ENCODE measurements at places on chromosomes 12 and 14.

DNA sequence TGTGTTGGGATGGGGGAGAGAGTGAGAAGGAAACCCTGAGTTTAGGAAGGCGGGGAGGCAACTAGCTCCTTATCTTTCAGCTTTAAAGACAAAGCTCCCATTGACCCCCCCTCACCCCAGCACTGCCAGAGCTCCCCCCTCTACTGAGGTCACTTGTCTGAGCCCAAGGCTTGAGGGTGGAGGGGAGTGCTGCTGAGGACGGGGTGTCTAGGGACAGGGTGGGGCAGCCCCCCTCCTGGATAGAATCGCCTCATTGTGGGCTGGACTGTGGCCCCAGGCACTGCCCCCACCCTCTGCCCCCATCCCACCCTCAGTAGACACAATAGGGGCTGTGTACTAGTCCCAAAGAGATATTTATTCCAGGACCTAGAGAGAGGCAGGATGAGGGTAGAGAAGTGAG is 3.0 kb downstream of the ERBB3 start:
- DNase-seq, result no peak

GRCh38 chr12:42935756-42936155 is 346.2 kb upstream of the PRICKLE1 start:
- no peak for DNase-seq

DNA sequence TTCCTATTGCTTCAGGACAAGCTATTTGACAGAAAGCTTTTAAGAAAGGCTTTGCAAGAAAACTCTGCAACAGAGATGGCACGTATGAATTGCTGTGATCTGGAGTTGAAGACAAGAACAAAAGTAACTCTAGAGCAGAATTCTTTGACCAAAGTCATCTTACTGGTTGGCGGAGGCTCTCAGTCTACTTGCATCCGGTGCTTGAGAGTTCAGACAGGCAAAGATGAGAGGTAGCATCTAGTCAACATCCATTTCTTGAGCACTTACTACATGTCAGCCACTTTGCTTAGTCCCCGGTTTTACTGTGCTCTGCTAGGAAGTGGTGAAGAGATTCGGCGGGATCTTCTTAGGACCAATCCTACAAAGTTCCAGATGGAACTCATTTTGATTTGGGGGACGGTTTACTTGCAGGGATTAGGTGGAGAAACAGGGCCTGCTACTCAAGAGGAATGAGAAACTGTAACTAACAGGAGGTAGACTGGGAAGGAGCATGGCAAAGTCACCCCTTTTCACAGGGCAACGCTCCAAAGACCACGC is 404 bp upstream of the CCDC91 start:
- DNase-seq, result no peak

- DNase-seq, result no peak
Measured at GRCh38 chr12:89775063-89775985, 66.7 kb upstream of the ATP2B1 start.

DNA sequence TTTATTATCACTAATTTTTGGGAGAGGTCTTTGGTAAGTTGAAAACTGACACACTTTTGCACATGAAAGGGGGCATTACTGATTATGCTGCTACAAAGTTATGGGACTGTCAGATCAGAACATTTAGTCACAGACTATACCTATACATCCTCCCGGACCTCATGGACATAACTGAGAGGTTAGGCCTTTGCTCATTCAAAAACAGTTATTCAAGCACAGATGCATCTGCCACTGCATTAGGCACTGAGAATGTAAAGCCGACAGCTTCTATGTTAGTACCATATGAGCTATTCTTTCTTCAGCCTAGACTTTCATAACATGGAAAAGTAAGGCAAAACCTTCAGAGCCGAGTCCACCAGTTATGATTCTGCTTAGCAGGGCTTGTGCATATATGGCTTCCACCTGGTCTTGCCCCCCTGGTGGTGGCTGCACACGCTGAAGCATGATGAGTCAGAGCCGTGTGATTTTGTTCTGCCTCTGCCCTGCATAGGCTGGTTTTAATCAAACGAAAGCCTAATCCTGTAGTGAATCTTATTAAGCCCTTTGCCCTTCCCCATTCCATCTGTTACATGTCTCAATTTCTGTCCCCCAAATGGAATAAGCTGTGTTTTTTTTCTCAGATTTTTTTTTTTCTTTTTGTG is 21.8 kb upstream of the RNU6-8 start:
- DNase-seq, result no peak

DNA sequence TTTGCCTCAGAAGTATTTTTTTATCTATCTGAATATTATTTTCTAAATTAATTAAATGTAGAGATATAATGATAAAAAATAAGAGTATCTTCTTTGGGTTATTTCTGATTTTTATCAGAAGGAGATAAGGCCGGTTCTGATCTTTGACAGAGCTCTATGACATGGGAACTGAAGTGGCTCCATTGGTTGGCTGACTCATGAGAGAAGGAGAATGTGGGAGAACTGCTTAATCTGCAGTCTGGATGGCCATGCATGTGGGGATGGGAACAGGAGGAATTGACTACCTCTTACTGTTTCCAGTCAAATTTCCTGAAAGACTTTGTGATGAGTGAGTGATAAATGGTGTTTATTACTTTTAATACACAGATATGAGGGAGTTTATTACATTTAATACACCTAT is 155.8 kb upstream of the ATP2B1 start:
- no peak for DNase-seq

- DNase-seq, result no peak
Measured at GRCh38 chr14:80403036-80403435, 191.7 kb upstream of the DIO2 start.

- DNase-seq, result no peak
Measured at GRCh38 chr12:124457287-124458219, 109.9 kb downstream of the NCOR2 start.

- no peak for DNase-seq
Measured at GRCh38 chr12:90677552-90677951, 277.4 kb downstream of the CCER1 start.

- DNase-seq, result no peak
Measured at GRCh38 chr12:47942614-47943225, 20.7 kb upstream of the TMEM106C start.

DNA sequence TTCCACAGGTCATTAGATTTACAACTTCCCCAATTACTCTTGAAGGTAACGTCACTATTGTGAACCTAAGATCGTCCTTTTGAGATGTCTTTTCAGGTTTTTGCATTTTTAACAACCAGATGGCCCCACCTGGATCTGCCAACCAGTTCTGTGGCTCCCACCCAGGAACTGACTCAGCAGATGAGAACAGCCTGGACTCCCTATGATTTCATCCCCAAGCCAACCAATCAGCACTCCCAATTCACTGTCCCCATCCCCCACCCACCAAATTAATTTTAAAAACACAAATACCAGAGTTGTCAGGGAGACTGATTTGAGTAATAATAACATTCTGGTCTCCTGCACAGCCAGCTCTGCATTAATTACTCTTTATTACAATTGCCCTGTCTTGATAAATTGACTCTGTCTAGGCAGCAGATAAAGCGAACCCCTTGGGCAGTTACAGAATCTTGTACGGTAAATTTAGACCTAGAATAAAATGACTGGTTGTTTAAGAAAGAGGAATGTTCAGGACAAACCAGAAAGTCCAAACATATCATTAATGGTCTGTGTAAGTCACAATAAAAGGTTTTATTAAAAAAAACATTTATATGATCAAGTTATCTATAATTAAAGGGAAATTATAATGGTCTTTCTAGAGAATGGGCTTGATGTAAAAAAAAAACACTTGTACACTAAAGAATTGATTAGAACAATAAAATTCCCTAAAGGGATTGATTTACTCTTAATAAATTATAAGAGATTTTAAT is 55.8 kb downstream of the COX16 start:
- DNase-seq, result no peak

DNA sequence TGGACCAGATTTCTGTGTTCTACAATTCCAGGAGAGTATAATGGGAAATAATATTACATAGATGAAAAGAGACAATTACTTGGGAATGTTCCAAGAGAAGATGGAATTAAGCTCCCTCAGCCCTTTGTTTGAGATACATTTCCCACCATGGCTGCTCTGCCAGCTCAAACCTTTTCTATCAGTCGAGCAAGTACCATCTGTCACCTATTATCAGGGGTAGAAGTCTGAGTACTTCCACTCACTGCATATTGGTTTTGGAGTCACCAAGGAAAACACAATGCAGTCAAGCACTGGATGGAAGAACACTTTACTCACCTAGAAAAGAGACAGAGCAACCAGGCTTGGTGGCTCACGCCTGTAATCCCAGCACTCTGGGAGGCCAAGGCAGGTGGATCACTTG is 270.4 kb upstream of the FAR2 start:
- DNase-seq, result no peak

DNA sequence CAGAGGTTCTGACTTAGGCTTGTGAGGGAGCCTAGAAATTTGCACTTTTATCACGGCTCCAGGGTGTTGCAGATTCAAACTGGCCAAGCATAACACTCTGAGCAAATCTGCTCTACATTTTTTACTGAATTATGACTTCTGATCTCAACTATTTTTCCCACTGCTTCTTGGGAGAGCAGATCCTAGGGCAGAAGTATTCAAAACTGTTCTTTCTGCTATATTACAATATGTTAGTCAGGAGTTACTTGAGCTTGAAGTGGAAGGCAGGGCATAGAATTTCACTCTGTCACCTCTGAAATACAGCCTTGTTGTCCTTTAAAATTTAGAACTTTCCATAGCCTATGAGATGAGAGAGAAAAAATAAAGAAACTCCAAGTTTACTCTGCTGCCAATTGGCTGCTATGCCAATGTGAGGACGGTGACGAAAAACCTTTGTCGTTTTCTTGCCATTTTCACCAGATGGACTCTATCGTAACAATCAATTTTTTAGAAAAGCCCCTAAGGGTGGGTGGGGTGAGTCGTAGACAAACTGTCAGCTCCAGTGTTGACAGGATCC is 16.4 kb upstream of the KERA start:
- DNase-seq, result no peak

DNA sequence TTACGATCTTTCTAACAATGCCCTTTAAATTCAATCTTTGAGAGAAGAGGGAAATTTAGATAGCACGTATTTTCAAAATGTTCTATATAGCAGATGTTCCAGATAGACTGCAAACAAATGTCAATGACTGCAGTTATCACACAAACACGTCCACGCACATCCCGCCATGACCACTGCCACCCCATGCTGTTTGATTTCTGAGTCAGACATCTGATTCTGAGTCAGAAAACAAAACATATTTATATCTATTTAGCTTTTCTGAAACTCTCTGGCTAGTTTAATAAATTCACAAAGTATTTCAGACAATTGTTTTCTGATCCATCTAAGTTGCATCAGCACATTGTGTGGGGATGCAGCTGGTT is 105.9 kb upstream of the BCAT1 start:
- DNase-seq, result peak; percentile 8

- no peak for DNase-seq
Measured at GRCh38 chr14:40697231-40697630, 909.4 kb upstream of the LRFN5 start.

- no peak for DNase-seq
Measured at GRCh38 chr12:105562199-105562971, 231.9 kb downstream of the C12orf75 start.

GRCh38 chr14:104558231-104559027 is 21.1 kb upstream of the C14orf180 start:
- DNase-seq, result no peak

GRCh38 chr14:95198320-95198719 is 41.0 kb upstream of the DICER1 start:
- no peak for DNase-seq

- no peak for DNase-seq
Measured at GRCh38 chr14:105897725-105898113, 371.3 kb downstream of the TMEM121 start.

- DNase-seq, result no peak
Measured at GRCh38 chr14:53855574-53855973, 101.1 kb downstream of the BMP4 start.

- no peak for DNase-seq
Measured at GRCh38 chr14:101726954-101727302, 34.6 kb upstream of the PPP2R5C start.

- DNase-seq, result no peak
Measured at GRCh38 chr12:109864916-109865315, 15.4 kb downstream of the GLTP start.
